ENCODE measurements at places on chromosomes 2 and 18.
A peak's percentile ranks its signal among the peaks of the same experiment; 100 is the strongest.

GRCh38 chr2:57615855-57616556 is 430.6 kb upstream of the VRK2 start:
- DNase-seq: no peak

DNA sequence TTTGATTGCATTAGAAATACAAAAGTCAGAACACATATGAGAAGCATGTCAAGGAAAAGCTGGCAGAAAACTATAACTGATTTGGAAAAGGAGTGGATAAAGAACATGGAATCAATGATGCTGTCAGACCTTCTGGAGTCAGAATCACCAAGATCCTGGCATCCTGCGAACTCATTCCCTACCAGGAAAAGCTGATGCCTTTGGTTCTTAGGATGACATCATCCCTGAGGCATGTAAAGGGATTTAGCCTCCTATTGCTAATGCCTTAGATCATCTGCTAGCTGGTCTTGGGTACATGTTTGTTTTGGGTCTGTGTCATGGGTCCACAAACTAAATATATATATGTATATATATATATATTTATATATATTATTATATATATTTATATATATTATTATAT is 680.7 kb downstream of the EPHA4 start:
- DNase-seq: peak; percentile 47

DNA sequence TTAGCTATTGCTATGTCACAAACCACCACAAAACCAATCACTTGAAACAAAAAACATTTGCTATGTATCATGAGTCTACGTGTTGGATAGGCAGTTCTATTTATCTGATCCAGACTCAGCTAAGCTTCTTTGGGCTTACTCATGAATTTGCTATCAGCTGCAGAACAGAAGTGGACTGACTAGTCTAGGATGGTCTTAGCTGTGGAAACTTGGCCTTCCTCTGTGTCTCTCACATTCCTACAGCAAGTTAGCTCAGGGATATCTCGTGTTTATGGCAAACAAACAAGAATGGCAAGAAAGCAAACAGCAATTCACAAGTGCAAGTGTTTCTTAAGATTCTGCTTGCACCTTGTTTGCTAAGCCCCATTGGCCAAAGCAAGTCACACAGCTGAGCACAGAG is 288.0 kb upstream of the TNP1 start:
- DNase-seq: no peak

GRCh38 chr2:229273723-229274338 is 2.7 kb upstream of the PID1 start:
- DNase-seq: peak; percentile 85

GRCh38 chr2:26578113-26578458 is 63.1 kb downstream of the CIB4 start:
- no peak for DNase-seq

DNA sequence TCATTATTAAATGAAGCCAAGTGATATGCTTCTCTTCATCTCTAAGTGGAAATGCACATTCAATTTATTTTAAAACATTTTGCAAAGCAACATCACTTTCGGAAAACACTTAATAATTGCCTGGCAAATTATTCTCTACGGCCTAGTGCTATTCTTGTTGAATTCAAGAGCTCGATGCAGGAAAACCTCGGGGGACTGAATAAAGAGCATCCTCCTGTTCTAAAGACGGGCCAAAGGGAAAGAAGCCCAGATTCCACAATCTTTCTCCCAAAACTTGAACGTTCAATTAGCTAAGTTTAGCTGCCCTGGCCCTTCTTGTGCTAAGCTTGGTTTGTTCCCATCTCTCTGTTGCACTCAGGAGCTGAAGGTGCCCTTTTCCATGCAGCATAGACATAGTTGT is 23.2 kb upstream of the SEH1L start:
- DNase-seq: no peak

DNA sequence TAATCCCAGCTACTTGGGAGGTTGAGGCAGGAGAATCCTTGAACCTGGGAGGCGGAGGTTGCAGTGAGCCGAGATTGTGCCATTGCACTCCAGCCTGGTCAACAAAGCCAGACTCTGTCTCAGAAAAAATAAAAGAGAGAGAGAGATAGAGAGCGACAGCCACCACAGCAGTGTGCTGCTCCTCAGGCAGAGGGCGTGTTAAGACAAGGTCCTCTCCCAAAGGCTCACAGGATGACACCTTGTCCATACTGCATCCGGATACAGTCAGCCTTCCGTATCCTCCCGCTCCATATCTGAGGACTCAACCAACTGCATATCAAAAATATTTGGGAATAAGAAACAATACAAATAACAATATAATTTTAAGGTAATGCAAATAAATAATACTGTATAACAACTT is 20.1 kb downstream of the ARL4C start:
- DNase-seq: no peak

- DNase-seq: no peak
Measured at GRCh38 chr2:54500404-54501205, 44.5 kb downstream of the SPTBN1 start.

DNA sequence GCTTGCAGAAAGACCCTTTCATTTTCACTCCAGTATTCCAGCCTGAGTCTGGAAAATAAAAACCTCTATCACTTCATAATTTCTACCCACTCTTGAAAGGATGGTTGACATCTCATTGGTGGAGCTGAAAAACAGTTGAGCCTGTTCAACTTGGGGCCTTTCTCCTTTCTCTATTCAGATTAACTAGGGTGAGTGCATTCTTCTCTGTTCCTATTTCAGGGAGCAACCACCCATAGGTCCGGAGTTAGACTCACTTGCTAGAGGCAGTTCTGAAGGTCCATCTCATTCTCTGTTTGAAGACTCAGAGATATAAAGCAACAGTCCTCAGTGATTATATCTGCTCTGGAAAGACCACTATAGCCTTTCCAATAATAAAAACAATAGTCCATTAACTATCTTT is 167.9 kb upstream of the SPOPL start:
- no peak for DNase-seq

DNA sequence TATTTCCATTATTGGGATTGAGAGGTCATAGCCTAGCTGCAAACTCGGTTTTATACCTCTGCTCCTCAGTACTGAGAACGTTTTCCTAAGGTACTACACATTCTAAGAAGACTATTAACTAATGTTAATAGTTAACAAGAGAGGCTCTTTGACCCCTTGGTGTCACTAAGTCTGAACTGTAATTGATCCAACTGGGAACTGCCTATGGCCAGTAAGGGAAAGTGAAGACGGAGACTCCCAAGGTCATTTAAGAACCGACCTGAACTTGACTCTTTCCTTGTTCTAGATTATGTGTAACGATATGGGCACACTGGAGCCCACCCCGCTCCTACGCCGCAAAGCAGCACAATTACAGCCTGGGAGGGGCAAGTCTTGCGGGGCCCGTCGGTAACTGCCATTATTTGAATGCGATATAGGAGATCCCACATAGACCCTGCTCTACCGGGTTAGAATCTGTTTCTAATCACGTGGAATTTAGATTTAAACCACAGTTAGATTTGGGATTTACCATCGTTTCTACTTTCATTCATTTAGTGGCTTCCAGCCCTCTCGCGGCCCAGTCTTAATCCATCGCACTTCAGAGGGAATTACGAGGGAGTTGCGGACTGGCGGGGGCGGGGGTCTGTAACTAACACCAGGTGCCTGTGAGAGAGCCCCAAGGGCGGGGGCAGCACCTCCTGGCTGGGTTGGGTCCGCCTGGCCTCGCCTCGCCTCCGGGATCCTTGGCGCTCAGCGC is 84.1 kb upstream of the EPB41L3 start:
- no peak for DNase-seq

DNA sequence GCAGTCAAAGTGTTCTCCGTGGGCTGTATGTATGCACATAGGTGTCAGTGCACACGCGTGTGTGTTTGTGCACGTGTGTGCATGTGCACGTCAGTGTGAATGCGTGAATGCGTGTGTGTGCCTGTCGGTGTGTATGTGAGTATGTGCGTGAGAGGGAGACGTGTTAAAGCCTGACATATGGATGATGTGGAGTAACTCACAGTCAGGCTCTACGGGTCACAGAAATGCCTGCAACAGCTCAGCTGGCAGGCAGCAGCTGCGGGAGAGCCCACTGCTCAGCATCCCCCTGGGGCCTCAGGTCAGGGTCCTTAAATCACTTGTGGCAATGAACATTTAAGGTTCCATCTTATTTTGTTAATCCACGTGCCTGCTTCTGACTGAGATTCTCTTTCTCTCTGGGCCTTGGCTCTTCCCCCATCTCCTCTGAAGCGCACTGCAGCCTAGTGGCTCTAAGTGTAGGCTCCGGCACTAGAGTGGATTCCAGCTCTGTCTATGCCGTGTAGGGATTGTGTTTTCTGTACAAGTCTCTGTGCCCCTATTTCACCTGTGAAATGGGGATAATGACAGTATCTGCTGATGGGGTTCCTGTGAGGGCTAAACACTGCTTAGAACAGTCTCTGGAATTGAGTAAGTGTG is 63.0 kb downstream of the DYSF start:
- DNase-seq: no peak

DNA sequence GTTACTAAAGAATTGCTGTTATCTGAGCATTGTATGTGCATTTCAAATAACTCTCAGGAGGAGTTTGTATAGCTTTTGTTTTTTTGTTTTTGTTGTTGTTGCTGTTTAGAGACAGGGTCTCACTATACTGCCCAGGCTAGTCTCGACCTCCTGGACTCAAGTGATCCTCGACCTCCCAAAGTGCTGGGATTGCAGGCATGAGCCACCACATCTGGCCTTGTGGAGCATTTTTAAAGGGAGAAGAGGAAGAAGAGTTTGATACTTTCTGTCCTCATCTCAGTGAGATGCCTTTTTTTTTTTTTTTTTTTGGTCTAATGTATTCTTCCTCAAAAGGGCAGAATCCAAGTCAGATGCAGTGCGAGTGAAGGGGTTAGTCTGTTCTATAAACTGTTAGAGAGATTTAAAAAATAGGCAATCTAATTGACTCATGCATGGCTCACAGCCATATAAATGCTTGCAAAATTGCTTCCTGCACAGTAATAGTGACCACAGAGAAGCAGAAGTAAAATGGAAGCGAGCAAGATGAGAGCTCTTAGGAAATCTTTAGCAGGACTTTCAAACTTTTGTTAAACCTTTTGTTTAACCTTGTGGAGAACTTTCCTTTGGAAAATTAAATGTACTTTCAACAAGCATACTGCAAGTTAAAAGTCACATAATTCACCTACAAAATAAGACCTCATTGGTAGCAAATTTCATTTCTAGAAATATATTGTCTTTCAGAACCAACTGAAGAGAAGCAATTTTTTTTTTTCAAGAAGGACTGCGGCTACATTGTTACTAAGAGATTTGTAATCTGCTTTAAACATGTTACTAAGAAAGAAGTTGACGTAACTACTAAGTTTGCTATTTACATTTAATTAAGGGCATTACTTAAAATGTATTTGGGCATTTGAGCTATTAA is 52.3 kb upstream of the ROCK1 start:
- DNase-seq: no peak

DNA sequence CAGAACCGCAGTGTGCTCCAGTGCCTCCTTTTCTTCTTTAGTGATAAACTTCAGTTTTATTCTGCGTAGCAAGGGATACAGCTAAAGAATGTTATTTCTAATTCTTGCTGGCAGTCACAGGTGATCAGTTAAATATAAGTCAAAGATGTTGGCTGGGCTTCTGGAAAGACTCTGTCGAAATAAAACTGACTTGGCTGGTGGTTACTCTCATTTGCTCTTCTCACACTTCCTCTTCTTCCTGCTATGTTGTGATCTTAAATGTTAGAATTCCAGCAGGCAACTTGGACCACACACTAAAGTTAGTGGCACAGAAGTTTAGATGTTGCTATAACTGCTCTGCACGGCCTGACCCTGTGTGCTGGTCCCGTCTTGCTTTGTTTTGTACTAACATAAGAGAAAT is 278.6 kb downstream of the CDH19 start:
- DNase-seq: no peak

GRCh38 chr2:209411718-209412117 is 12.1 kb upstream of the MAP2 start:
- no peak for DNase-seq

DNA sequence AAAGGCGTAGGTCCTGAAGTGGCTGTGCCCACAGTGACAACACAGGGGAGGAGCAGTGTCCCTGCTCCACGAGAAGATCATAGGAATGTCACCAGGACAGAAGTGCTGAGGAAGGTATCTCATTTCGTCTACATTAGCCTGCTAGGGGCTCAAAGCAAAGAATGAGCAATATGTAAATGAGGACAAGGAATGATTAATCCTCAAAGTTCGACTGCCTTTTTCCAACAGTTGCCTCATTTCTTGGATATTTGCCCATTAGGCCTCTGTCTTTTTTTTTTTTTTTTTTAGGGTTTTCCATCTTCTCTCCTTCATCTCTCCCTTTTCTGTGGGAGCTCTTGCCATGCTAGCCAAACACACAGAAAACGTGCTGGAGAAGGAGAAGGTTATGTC is 105.2 kb upstream of the ARHGAP28 start:
- no peak for DNase-seq

DNA sequence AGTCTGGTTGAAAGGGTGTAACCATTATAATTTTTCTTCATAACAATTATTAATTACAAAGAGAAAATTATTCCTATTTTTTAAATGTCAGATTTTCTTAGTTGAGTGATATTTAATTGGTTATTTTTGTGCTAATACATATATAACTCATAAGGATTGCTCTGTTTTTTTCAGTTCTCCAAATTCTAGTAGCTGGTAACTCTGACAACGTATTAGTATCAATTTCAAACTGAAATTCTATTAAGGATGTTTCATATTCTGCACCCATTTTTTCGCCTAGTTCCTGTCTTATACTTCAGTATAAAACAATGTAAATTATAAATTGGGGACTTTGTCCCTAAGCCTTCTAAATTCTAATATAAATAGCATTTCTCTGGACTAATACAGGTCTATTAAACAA is 81.0 kb downstream of the R3HDM1 start:
- no peak for DNase-seq

- peak; percentile 89 for DNase-seq
Measured at GRCh38 chr18:57434536-57435494, at the start of gene ONECUT2. ONECUT2 (plus strand) TSS chr18:57435374; CDS start chr18:57435717, 343 bp downstream.

GRCh38 chr2:154459286-154459685 is 239.2 kb upstream of the KCNJ3 start:
- no peak for DNase-seq

GRCh38 chr2:20424300-20425290 is 22.3 kb upstream of the RHOB start:
- no peak for DNase-seq

GRCh38 chr18:22939649-22940048 is 6.5 kb downstream of the RBBP8 start:
- DNase-seq: no peak

DNA sequence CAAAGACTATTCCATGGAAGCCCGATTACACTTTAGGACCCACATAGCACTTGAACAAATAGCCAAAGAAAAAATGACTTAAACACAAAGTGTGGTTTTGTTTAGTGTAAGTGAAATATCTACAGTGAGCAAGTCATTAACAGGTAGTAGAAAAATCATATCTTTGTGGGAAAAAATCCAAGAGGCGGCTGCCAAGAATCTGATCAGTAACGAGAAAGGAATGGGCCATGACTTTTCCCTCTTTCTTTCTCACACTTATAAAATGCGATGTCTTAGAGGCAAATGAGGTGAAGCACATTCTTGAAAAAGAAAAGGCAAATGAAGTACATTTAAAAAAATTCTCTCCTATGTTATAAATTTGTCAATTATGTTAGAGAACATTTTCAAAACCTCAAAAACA is 12.9 kb upstream of the GEMIN6 start:
- no peak for DNase-seq

- no peak for DNase-seq
Measured at GRCh38 chr2:197297266-197297665, 13.3 kb downstream of the ANKRD44 start.

GRCh38 chr2:241514553-241514952 is 6.2 kb upstream of the STK25 start:
- DNase-seq: no peak
